Activated CD4-positive, alpha-beta T cell treated with anti-CD3 and anti-CD28 coated beads, Interleukin-2, amount 50 U/mL, for 4 hours (primary cell): ENCODE measurements at places on chromosomes 4 and X.

DNA sequence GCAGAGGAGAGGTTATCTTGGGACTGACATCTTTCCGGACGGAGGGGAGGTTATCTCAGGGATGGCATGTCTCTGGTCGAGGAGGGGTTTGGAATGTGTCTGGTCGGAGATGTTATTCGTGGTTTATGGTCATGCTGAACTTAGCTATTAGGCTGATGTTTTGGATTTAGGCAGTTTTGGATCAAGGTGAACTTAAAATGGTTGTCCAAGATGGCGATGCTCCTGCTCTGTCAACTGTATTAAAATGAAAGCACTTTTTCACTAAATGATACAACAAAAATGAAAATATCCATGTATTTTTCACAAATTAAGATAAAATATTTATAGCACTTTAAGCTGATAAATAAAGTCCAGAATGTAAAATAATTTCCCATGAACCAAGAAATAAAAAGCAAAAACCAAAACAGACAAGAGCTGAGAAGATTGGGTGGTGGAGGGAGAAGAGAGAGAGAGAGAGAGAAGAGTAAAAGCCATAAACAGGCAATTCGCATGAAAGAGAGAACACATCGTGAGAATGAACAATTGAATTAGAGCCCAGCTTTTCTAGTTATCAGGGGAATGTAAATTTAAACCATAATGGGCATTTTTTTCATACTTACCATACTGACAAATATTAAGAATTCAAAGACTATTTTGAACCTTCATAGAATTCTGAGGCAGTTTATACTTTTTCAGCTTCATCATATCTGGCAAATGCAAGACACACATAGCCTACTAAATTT is 2236.0 kb upstream of the AGA start:
- DNase-seq = no peak

DNA sequence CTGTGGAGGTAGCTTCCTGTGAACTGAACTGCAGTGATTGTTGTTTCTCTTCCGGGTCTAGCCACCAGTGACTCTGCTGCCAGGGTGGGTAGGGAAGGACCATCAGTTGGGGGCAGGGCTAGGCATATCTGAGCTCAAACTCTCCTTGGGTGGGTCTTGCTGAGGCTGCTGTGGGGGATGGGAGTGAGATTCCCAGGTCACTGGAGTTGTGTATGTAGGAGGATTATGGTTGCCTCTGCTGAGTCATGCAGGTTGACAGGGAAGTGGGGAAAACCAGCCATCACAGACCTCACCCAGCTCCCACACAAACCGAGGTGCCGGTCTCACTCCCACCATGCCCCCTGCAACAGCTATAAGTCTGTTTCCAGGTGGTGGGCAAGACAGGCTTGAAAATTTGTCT is 1937.8 kb downstream of the PCDH7 start:
- no peak for DNase-seq

- peak; percentile 10 for DNase-seq
These were observed 214.1 kb downstream of the BCOR start for GRCh38 chrX:39883666-39884065.

GRCh38 chr4:186724058-186724863 is 605 bp upstream of the FAT1 start:
- no peak for DNase-seq

DNA sequence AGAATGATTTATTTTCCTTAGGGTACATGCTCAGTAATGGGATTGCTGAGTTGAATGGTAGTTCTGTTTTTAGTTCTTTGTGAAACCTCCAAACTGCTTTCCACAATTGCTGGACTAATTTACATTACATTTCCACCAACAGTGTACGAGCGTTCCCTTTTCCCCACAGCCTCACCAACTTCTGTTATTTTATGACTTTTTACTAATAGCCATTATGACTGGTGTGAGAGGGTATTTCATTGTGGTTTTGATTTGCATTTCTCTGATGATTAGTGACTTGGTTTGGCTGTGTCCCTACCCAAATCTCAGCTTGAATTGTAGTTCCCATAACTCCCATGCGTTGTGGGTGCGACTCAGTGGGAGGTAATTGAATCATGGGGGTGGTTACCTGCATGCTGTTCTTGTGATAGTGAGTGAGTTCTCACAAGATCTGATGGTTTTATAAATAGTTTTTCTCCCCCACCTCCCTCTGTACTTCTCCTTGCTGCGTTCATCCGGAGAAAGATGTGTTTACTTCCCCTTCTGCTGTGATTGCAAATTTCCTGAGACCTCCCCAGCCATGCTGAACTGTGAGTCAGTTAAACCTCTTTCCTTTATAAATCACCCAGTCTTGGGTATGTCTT is 95.1 kb downstream of the GBA3 start:
- DNase-seq = no peak

- peak; percentile 55 for DNase-seq
These were observed 16.4 kb downstream of the TCEANC start for GRCh38 chrX:13669246-13669737.

GRCh38 chr4:134499074-134499473 is 297.5 kb upstream of the PABPC4L start:
- no peak for DNase-seq

GRCh38 chr4:155973639-155974475 is 20.2 kb upstream of the CTSO start:
- no peak for DNase-seq

- DNase-seq = no peak
These were observed 89.0 kb upstream of the LIMCH1 start for GRCh38 chr4:41448934-41449333.

- DNase-seq = no peak
These were observed 216.1 kb upstream of the PSAPL1 start for GRCh38 chr4:7650606-7651385.

DNA sequence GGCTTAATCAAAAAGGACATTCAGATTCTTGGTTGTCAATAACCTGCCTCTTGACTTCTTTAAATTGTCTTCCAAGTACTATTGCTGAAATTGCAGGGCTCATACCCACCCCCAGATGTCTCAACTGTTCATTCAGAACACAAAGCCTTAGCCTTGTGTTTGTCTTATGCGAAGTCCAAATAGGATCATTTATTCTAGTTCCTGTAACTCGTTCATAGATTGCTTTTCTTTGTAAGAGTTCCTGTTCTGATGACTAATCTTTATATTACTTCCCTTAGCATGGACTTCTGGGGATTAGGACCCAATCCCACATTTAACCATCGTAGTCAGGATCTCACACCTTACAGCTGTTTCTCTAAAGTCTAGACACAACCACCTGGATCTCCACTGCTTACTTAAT is 226.0 kb downstream of the VEGFC start:
- DNase-seq = no peak

DNA sequence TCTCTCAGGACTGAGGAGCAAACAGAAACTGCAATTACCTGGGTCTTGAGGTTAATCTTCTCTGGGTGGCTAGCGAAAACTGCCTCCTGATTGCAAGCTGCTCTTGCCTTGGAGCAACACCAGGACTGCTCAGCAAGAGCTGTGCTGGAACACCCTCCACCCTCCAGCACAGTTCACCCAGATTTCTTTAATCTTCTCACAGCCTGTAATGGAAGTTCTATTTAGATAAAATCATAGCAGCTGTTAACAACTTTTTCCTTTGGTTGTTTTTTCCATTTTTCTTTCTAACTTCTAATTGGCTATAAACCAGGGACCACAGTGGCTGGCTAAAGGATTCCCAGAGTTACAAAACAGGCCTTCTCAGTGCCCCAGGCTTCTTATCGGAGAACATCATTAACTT is 36.3 kb downstream of the OPHN1 start:
- DNase-seq = no peak

DNA sequence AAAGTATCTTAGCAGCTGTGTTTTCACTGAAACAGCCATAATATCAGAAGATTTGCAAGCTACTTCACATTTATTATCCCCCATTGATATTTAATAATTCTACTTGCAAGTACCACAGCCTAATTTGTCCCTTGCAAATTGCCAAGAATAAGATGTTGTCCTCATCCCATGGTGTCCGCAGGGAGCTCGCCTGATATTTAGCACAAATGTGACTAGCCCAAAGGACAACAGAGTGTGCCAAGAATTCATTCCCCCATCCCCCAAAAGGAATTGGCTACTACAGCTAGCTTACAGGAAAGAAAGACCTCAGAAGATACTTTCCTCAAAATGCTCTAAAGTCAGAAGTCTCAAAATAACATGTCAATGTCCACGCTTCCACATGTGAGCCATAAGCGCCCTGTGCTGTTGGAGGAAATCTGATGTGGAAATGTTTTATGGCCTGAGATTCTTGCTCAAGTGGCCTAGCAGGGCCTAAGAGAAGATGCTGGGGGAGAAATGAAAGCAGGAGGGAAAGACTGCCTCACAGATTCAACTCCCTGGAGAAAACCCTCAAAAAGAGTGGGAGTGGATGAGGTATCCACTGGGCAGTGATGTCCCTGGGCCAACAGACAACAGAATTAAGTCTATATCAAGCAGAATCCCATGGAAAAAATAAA is 111.4 kb downstream of the SH3KBP1 start:
- no peak for DNase-seq

- no peak for DNase-seq
These were observed 33.2 kb downstream of the PPARGC1A start for GRCh38 chr4:23856630-23857029.

GRCh38 chr4:10635091-10635490 is 49.5 kb downstream of the CLNK start:
- no peak for DNase-seq

DNA sequence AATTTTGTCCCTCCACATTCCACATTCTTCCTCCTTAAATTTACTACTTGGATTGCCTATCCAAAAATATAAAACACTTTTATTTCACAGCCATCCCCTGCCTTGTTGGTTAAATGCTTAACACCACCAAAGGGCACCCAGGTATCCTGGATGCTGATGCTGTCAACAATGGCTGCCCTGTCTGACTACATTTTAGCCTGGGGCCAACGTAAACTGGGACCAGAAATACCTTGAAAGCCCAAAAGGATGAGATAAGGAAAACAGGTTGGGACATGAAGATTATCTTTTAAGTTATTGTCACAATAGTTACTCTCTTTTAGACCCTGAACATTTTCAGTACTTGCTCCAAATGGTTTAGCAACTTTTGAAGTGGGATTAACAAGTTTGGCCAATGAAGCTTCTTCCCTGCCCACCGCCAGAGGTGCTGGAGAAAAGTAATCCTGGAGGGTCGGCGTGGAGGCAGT is 775 bp upstream of the YIPF6 start:
- no peak for DNase-seq

- no peak for DNase-seq
These were observed 76.2 kb upstream of the GRXCR1 start for GRCh38 chr4:42816189-42816879.

DNA sequence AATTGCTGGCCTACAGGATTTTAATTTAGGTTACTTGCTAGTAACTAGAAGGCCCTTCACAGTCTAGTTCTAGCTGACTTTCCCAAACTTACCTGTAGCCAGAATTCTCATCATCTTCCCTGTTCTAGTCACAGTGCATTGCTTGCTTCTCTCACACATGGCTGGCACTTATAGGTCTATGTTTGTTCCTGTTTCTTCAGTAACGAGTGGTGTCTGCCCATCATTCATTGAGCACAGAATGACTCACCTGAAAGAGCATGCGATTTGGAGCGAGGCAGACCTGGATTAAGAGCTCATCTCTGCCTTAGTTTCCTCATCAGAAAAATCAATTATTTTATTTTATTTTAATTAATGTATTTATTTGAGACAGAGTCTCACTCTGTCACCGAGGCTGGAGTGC is 201.7 kb upstream of the ANK2 start:
- no peak for DNase-seq

DNA sequence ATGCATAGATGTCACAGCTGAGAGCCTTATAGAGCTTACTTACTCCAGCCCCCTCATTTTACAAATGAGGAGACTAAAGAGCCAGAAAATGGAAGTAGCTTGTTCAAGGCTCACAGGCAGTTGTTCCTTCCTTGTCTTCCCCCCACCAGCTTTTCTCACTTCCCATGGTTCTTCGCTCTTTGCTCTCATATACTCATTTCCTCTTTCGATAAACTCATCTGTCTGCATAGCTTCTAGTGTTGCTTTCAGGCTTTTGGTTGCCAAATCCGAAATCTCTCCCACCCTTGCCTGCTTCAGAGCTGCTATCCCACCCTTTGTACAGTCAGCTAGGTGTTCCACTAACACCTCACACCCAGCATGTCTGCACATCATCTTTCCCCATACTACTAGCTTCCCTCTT is 25.0 kb upstream of the GJB1 start:
- no peak for DNase-seq

- DNase-seq = no peak
These were observed 798.1 kb downstream of the PDHA2 start for GRCh38 chr4:96637971-96638412.

DNA sequence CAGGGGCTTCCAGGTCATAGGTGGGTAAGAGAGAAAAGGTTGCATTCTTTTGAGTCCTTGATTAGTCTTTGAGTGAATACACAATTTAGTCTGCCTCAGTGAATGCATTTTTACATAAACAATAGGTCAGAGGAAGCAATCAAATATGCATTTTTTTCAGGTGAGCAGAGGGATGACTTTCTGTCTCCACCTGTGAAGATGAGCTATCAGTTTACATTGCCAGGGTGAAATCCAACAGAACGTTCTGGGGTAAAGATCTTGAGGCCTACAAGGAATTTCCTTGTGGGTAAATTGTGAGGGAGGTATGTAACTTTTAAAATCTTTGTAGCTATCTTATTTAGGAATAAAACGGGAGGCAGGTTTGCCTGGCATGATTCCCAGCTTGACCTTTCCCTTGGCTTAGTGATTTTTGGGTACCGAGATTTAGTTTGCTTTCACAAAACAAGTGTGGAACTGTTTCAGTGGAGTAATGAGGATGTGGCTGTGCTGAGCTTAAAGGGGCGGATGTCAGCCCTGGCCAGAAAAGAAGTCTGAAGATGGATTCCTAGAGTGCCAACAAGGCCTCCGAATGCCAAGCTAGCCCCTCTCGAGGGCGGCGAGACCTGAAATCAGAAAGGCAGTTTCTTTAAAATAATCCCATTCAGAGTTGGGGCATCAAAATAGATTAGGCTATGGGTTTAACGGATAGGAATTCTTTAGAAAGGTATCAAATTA is 29.5 kb downstream of the TMEM131L start:
- DNase-seq = no peak

DNA sequence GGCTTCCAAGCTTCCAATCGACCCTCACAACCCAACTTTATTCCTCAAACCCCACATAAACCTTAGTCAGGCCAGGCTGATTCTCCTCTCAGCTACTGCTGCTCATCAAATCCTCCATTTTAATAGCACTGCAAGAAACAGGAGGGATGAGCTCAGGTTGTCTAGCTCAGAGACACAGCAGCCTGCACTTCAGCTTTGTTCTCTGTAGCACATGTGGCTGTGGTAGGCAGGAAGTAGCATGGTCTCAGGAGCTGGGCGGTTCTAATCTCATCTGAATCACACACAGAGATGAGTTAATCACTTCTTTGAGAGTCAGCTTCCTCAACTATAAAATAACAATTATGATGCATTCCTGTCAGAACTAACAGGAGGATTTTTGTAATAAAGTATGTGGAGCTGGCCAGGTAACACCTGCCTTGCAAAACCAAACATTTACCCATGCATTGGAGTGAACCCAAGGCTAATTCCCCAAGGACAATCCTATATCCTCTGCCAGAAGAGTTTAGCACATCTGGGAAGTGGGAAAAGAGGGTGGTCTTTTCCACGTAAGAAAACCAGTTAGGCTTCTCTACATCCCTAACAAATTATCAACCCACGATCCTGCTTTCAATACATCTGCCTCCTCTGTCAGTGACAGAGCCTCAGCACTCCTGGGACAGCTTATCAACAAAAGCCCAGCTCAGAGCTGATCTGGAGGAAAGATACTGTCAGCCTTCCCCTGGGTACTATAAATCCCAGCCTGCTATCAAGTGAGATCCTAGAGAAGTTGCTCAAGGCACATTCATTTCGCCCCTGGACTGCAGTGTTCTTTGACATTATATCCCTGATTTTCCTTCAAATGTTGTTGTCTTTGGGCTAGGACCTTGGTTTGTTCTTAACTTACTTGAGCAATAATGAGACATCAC is 32.8 kb downstream of the ELOVL6 start:
- DNase-seq = peak; percentile 53

GRCh38 chrX:100804780-100805179 is 15.4 kb upstream of the CSTF2 start:
- DNase-seq = no peak
